ENCODE measurements at places on chromosomes 12 and 14.
A peak's percentile ranks its signal among the peaks of the same experiment; 100 is the strongest.

- no peak for DNase-seq
These were observed 19.6 kb downstream of the FNTB start for GRCh38 chr14:65006261-65006721.

DNA sequence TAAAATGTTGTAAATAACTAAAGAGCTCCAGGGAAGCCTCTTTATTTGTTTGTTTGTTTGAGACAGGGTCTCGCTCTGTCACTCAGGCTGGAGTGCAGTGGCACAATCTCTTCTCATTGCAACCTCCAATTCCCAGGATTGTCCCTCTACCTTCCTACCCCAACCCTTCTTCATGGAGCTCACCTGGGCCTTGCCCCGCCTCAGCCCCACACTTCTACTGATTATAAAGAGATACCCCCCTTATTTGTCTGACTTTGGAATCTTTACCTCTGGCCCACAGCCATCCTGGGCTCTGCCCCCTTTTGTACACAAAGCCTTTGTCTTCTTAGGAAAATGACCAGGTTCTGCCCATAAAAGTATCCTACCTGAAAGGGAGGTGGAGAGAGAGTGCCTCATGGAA is 9.1 kb upstream of the BLTP3B start:
- no peak for DNase-seq

DNA sequence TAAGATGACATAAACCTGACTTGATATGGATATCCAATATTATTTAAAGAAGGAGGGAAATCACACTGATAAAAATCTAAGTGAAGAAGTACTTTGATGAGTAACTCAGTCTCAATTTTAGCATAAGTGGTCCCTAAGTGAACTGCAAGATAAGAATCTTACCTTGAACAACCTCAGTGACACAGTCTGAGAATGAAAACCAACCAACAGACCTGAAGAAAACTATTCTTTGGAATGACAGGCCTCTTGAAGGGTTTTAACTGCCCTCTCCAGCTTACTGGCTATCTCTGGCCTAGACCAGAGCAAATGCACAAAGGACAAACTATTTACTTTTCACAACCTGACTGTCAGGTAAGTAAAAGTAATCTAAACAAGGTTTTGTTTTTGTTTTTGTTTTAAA is 44.7 kb downstream of the CPM start:
- no peak for DNase-seq

DNA sequence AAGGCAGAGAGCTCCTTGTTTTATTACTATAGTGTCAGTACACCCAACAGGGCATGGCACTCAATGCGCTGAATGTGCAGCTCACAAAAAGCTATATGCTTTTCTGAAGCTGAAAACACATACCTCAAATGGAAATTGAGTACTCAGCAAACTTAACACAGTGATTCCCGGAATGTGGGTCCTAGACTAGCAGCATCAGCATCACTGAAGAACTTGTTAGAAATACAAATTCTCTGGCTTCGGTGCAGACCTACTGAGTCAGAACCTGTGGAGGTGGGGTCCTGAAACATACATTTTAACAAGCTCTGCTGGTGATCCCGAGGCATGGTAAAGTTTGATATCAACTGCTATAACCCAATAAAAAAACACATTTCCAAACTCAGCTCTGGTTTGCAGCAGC is 14.9 kb downstream of the RERG start:
- no peak for DNase-seq

DNA sequence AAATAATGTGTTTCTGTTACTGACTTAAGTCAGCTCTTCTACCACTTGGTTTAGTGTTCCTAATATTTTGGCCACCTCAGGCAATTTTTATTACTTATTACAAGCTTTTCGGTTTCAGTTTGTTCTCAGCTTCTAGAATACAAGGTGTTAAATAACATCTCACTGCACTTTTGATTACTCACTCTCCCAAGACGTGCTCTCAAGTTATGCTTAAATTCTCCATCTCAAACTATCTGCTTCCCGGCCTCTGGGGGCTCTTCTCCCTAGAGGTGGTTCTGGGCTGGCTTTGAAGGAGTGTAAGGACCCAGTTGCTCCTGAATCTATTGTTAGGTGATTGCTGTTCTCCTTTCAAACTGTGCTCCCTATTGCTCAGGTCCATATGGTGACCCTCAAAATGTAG is 193.9 kb upstream of the DDHD1 start:
- no peak for DNase-seq

DNA sequence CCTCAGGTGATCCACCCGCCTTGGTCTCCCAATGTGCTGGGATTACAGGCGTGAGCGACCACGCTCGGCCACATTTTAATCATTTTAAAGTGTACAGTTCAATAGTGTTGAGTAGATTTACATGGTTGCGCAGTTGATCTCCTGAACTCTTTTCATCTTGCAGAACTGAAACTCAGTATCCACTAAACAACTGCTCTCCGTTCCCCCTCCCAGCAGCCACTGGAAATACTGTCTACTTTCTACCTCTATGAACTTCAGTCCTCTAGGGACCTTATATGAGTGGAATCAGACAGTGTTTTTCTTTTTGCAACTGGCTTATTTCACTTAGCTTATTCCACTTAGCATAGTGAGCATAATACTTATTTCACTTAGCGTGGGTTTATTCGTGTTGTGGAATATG is 53.7 kb downstream of the KCTD10 start:
- DNase-seq: no peak

DNA sequence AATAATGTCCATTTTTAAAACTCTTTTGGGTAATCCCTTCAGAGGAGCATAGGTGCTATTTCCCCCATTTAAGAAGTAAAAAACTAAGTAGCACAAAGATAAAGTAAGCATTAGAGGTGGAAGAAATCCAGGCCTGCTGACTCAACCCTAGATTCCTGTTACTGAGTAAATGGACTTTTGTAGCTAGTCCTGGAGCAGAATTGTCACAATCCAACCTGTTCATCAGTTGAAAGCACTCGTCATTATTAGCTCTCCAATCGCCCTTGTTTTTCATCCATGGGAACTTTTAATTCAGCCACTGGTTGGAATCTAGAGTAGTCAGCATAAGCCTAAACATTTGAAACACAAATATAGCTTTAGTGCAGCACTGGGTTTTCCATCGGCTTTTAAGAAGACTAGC is 139.5 kb upstream of the AMIGO2 start:
- DNase-seq: no peak

DNA sequence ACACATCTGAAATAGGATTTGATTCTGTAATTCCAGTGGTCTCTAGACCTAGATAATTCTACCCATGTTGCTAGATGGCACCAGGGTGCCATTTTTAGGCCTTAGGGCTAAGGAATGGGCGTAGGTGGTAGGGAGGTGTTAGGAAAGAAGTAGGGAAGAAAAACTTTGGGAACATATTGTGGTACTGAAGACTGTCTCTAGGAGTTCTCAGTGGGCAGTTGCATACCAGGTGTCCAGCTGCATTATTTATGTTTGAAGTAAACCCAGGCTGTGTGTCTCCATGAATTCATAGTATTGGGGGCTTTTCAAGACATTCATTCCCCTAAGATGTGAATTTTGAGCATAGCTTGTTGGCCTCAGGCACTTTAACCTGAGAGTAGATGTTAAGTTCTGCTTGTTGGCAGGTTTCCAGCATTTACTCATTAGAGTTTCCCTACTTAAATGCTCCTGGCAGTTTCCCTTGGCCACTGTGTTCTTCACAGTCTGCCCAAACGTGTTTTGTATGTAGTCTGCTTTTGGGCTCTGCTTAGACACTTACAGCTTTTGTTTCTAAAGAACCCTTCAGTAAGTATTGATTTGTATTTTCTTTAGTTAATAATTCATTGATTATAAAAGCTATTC is 31.5 kb upstream of the CCT2 start:
- DNase-seq: peak; percentile 25

- no peak for DNase-seq
These were observed 6.3 kb upstream of the TMPO start for GRCh38 chr12:98509063-98509462.

DNA sequence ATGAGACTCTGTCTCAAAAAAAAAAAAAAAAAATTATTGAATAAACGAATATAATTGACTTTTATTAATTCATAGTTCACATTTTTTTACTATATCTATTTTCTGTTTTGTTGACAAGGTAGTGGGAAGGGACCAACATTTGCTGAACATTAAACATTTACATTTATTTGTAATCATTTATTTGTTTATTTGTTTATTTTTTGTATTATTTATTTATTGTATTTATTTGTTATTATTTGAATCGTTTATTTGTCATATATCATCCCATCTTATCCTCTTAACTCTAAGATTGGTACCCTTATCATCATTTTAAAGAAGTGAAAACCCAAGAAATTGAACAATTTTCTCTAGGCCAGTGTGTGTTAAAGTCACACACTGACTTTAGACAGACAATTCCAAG is 101.5 kb downstream of the SYT1 start:
- no peak for DNase-seq

DNA sequence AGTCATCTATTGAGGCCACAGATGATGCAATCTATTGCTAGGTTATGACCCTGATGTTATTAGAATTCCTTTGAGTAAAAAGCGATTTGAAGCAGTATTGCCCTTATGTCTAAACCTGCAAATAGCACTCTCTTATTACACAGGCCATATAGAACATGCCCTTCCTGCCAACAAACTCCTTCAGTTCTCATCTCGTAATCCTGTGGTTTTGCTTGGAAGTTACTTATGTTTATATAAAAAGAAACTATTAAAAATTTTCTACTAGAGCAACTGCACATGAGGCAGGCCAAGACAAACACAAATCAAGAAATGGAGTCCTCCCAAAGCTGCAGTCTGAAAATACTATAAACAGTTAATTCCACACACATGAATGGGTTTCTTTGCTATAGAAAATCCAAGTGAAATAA is 1200.2 kb downstream of the LRFN5 start:
- DNase-seq: no peak

DNA sequence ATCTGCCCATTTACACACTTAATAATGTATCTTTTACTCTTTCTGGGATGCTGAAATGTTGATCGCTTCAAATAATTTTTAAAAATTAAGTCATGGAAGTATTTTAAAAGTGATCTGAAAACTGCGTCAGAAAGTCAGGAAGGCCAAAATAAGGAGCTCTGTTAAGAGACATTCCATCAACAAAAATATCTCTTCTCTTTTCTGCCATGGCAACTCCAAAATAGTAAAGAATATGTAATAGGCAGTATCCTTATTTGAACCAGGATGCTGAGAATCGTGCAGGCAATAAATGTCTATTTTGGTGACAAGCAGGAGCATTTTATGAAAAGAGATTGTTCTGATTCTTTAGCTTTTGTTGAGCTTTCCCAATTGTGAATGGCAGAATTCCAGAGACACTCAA is 81.8 kb upstream of the PPP1R12A start:
- no peak for DNase-seq

GRCh38 chr12:43550831-43551271 is 1.2 kb downstream of the ADAMTS20 start:
- no peak for DNase-seq

GRCh38 chr12:54300225-54300731 is 537 bp downstream of the NFE2 start:
- DNase-seq: no peak

- no peak for DNase-seq
These were observed 101.9 kb downstream of the SLC8A3 start for GRCh38 chr14:70086685-70087379.

DNA sequence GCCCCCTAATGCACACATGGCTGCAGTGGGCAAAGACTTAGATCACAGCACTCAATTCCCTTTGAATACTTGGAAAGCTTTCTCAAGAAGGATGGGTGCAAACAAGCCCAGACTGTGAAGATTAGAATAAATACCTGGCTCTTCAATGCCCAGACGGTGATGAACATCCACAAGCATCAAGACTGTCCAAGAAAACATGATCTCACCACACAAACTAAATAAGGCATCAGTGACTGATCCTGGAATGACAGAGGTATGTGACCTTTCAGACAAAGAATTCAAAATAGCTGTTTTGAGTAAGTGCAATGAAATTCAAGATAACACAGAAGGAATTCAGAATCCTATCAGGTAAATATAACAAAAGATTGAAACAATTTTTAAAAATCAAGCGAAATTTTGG is 43.8 kb upstream of the ZDHHC17 start:
- DNase-seq: no peak

- DNase-seq: no peak
These were observed 53.0 kb downstream of the TRIM9 start for GRCh38 chr14:51041883-51042282.

DNA sequence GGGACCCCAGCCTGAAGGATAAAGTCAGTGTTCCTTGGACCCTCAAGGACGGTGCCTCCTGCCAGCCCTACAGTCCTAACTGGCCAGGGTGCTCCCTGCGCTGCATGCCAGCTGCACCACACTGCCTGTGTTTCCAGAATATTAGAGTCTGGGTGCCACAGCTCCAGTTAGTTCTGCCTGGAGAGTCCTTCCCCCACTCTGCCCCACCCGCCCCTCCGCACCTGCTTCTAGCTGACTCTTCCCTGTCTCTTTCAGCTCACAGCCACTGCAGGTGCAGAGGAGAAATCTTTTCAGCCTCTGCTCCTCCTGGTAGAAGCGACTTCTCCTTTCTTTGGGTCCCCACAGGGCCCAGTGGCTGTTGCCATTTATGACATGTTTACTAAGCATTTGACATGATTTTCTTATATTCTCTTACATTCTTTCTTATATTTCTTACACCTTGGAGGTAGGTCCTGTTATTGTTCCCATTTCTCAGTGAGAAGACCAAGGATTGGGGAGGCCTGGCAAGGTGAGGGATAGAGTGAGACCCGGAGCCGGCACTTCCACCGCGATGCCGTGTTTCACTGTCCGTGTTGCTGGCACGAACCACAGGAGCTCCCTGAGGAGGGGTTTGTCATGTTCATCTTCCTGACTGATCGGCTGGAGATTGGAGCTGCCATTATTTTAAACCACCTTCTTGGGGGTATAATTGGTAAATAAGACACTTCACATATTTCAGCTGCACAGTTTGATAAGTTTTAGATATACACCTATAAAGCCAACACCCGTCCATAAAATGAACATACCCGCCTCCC is 29.4 kb downstream of the SYNE3 start:
- DNase-seq: no peak

DNA sequence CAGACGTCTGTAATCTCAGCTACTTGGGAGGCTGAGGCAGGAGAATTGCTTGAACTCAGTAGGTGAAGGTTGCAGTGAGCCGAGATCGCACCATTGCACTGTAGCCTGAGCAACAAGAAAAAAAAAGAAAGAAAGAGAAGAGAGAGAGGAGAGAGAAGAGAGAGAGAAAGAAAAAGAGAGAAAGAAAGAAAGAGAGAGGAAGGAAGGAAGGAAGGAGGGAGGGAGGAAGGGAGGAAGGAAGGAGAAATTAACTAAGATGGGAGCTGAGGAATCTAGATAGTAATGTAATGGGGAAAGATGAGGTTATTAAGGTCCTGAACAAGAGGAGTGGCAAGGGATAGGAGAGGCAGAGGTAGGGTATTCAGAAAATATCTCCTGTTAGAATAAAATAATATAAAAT is 17.4 kb upstream of the SGPP1 start:
- no peak for DNase-seq

- DNase-seq: no peak
These were observed 6.3 kb downstream of the CLEC2A start for GRCh38 chr12:9925705-9926393.

DNA sequence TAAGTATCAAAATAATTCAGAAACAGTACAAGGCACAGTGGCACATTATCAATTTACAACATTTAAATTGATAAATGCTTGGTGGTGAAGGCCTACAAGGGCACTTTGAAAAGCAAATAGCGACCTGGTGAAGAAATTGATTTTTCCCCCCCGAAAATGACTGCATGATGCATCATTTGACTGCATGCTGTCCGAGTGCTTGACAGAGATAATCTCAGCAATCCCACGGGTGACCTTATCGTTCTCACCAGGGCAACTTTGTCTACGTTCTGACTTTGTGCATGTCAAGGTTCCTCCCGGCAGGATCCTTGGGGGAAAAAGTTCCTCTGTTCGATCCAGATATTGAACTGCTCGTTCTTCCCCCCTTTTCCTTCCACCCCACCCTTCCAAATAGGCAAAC is 384.8 kb downstream of the EGLN3 start:
- DNase-seq: no peak

Measured in NCI-H2029 treated with DMSO at 0.1 percent for 48 hours (cell line).